ENCODE measurements at places on chromosomes 12 and 14.
A peak's percentile ranks its signal among the peaks of the same experiment; 100 is the strongest.

DNA sequence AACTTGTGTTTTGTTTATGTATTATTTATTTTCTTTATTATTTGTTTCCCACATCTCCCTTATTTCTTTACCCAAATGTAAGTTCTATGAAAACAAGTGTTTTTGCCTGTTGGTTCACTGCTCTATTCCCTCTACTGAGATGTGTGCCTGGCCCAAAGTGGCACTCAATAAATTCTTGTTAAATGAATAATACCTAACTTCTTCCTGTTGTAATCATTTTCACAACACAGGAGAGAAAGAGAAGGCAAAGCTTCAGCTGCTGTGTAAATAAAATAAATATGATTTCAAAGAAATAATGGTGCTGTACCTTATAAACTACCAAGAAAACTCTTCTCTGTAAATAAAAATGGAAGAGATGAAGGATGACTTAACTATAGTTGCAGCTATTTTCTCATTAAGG lies 116.2 kb downstream of the TRHDE start:
- DNase-seq = no peak

DNA sequence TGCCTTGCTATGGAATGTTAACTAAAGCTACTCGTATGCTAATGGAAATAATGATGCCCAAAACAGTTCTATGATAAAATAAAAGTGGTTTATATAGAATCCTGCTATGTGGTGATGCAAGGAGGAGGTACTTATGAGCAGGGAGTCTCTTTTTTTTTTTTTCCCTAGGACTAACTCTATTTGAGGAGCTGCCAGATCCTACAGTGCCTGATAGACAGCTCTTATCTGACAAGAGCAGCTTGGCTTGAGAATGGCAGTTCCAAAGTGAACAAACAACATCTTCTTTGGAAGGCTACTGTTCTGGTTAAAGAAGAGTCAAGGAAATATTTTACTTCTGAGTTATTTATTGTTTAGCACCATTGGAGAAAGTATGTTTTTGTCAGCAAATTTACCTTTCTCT lies 10.2 kb upstream of the ACSM4 start:
- DNase-seq = no peak

DNA sequence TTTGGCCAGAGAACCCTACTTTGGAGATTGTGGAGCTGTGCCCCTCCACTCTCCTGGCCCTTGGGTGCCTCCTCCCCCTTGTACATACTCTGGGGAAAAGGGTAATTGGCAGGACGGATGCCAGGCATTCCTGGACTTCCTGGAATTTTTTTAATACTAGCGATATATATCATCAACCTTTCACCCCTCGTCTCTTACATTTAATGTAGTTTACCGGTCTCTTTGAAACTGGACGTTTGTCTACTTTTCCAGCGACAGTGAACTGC lies 767 bp upstream of the CRY1 start:
- DNase-seq = no peak

GRCh38 chr12:88562846-88563582 lies 17.3 kb downstream of the KITLG start:
- DNase-seq = no peak

GRCh38 chr14:29388571-29388970 lies 539.1 kb downstream of the PRKD1 start:
- no peak for DNase-seq

- no peak for DNase-seq
These were observed 126.6 kb downstream of the BCAT1 start for GRCh38 chr12:24822121-24822899.

- DNase-seq = no peak
These were observed 4.5 kb downstream of the RPS26 start for GRCh38 chr12:56046027-56046780.

- DNase-seq = no peak
These were observed 158.0 kb downstream of the RAD51B start for GRCh38 chr14:67977434-67978034.

- DNase-seq = no peak
These were observed 202.6 kb upstream of the FOXN3 start for GRCh38 chr14:89619596-89619995.

DNA sequence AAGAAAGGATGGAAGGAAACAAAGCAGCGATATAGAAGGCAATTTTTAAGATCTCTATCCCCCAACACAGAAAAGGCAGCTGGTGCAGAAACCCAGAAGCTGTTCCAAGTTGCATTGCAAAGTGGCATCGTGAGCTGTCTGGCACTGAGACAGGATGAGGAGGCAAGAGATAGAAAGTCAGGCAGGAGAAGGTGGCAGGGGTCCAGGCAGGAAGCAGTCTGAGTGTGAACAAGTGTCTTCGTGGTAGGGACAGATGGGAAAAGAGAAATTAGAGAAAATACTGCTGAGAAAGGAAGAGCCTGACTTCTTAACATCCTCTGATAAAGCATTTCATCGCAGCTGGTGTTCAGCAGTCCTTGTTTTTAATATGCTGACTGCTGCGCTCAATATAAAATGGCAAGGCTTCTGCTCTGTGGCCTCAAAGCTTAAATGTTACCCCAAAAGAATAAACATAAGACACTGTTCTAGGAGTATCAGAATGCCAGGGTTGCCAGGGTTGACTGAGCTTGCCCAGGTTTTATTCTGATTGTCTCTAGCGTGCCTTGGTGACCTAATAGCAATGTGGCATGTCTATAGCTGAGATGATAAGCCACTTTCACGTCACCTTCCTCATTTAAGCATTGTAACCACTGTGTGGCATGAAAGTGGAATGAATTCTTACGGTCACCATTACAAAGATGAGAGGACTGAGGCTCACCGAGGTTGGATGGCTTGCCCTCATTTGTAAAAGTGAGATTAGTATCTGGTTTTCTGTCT lies 397.6 kb downstream of the NUAK1 start:
- DNase-seq = peak; percentile 70

GRCh38 chr12:96297504-96297903 lies 102.7 kb downstream of the CDK17 start:
- no peak for DNase-seq

DNA sequence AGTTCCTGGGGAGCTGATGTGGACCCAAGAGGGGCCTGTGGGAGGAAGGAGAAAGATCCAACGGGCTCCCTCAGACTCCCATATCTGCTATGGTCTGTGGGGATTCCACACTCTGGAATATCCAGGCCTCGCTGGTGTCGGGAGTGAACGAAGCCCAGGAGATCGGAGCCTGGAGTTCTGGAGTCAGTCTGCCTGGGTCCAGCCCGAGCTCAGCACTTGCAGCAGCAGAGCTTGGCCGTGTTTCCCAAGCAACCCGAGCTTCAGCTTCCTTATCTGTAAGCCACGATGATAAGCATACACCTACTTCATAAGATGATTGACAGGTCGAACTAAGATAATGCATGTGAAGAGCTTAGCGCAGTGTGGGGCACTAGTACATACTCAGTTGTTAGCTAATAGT lies 10.1 kb downstream of the LTBP2 start:
- no peak for DNase-seq

DNA sequence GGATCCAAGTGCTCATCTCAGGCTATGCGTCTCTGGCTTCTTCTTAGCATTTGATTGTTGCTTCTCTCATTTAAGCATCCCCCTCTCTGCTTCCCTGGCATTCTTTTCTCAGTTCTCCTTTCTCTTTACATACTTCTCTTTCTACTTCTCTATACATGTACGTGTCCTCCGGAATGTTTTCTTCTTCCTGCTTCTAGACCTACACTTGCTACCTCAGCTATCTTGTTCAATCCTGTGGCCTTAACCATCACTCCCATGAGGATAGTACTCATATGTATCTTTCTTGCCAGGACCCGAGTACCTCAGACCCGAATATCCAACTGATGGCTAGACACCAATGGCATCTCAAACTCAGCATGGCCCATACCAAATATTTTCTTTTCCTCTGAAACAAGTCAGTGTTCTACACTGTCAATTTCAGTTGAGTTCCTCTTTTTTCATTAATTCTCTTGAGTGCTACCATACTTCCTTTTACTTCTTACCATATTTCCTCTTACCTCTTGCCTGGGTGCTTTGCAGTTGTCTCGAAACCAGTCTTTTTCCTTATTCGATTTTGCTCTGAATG lies 115.1 kb upstream of the SLC38A2 start:
- no peak for DNase-seq

DNA sequence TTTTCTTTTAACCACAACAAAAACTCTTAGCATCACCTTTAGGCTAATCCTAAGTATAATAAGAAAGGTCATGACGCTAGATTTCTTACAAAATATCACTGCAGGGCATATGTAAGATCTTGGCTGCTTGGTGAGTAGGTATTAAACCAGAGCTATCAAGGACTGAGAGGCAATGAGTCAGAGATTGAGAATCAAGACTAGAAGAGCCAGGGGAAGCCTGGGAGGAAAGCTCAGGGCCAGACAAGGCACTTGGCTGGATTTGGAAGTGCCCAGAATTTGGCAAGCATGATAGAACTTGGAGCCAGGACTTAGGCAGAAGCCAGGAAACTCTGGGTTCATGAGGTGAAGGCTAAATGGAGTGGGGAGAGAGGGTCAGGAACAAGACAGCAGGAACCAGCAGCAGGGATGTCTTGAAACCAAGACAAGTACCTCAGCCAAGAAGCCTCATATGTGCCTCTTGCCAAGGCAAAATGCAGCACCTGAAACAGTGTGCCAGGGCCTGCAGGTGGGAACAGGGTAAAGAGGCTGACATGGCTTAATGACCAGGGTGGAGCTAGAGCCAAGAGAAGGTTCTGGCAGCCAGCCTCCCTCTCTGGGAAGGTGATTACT lies 49.9 kb downstream of the PTHLH start:
- no peak for DNase-seq
